NB4 (cell line): ENCODE measurements at places on chromosomes 5 and 9.

GRCh38 chr5:28254846-28255245 is 1216.5 kb upstream of the CDH9 start:
- DNase-seq: no peak

GRCh38 chr5:26889815-26890214 is 148.6 kb downstream of the CDH9 start:
- no peak for DNase-seq

- peak; percentile 12 for DNase-seq
These were observed 39.3 kb upstream of the TDRD7 start for GRCh38 chr9:97372580-97372979.

DNA sequence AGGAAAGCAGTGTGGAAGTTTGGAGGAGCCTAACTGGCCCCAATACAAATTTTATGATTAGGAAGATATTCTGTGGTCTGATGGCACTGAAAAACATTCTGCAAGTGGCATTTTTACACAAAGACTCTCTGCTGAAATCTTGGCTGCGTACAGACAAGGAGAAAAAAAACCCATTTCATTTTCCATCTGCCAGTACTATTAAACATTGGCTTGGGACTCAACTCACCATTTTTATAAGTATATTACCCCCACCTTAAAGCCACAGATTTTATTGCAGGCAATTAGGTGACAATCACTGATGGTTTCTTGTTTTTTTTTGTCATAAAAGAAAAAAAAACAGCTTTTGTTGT is 206.9 kb downstream of the PTTG1 start:
- no peak for DNase-seq

DNA sequence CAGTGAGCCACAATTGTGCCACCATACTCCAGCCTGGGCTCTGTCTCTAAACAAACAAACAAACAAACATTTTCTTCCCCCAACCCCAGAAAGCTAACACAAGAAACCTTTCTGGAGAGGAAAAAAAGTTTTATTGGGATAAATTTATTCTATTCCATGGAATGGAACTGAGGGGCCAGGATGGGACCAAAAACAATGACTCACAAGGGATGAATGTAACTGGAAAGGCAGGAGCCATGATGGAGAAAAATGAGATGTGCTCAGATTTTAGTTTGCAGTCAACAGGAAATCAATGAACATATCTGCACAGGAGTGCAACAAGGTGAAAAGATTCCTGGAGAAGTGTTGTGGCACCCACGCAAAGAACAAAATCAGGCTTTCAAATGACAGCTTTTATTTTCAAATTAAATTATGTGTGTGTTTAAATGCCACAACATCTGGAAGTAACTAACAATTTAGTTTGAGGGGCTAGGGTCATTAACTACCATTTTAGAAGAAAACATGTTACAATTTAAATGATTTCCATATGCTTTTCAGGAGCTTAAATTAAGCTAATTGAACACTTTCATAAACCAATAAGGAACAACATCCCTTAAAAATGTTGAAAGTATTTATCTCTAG is 208.6 kb downstream of the TSSK1B start:
- DNase-seq: no peak

- no peak for DNase-seq
These were observed 4.1 kb downstream of the PTGS1 start for GRCh38 chr9:122374885-122375420.

- DNase-seq: no peak
These were observed 294.1 kb downstream of the ARHGAP26 start for GRCh38 chr5:143064218-143064641.

- DNase-seq: no peak
These were observed 139.6 kb downstream of the CHSY3 start for GRCh38 chr5:130043834-130044233.

- DNase-seq: peak; percentile 57
These were observed 80.0 kb upstream of the NFIL3 start for GRCh38 chr9:91503673-91504081.

DNA sequence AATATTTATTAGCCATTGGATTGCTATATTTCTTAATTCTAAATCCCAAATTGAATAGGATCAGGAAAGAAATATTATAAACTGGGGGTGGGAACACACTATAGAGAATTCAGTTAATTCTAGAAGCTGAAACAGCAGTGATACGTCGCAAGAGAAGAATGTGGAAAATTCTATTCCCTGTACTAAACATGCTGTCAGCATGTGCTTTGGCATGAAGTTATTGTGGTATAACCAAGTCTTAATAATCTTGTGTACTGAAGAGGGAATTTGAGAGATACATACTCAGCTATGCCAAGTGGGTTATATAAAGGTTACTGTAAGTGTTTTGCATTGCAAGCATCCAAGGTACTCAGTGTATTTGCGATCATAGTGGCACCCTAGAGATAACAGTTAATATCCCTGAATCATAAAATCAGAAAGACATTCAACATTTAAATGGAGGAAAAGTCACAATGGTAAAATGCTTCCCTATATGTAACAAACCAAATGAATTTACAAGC is 1492.9 kb upstream of the C9orf72 start:
- no peak for DNase-seq
